Stimulated activated CD4-positive, alpha-beta T cell treated with anti-CD3 and anti-CD28 coated beads, Interleukin-1b, Interleukin-23, amount 100 ng/mL, for 1 hour (primary cell): ENCODE measurements at places on chromosomes 6 and 20.

GRCh38 chr6:118507636-118508035 lies 40.5 kb upstream of the PLN start:
- no peak for DNase-seq

- DNase-seq: no peak
Observed at GRCh38 chr20:33875055-33875454, 63.9 kb downstream of the CHMP4B start.

- no peak for DNase-seq
Observed at GRCh38 chr20:50980071-50980681, 21.6 kb downstream of the MOCS3 start.

GRCh38 chr6:15871276-15871675 lies 208.4 kb upstream of the DTNBP1 start:
- DNase-seq: no peak

DNA sequence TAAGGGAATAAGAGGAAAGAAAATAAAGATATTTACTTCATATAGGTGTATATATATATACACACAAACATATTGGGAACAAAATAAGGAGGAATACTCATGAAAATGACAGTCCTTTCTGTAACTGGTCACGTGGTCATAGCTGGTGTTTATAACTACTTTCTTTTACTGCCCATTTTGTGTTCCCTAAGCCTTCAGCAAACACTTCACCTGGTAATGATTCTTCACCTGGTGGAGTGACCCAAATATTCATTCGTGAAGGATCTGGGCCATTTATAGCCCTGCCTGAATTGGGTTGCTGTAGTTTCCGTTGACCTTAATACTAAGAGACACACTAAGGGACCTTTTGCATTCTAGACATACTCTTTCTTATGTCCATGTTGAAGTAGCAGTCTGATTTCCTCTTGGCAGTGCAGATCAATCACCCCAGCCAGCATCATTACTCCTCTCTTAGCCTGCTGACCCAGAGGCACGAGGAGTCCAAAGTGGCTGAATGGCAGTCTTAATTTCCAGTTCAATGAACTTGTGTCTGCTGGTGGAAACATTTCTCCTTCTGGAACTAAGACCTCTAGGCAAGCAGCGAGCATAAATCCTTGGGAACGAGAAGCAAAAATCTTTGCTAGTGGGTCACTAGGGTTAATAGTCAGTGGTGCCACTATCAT lies 39.9 kb upstream of the IYD start:
- no peak for DNase-seq

DNA sequence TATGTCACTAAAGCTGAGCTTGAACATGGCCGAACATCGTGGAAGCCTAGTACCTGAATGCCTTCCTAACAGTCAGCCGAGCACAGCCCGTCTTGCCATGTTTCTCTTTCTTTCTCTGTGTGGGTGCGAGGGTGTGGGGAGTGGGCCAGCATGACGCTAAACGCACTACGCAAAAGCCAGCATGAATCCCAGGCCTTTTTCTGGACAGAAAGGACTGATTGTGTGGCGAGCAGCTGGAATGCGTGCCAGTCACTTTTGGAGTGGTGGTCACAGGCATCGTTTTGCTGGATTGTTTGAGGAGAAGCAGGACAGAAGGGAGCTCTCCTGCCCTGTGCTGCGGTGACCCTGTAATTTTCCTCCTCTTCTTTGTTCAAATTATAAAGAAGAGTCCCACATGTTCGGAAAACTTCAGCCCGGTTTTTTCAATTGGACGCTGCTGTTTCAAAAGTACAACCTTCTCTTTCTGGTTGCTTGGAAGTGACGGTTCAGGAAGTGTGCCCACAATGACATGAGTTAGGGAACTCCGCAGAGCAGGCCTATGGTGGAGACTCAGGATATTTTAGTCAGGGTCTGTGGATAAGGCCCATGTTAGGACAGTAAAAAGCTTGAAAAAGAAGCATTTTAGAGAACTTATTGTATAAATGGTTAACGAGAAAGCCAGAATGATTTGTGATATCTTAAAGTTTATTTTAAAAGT lies 54.3 kb downstream of the PDE7B start:
- DNase-seq: no peak

DNA sequence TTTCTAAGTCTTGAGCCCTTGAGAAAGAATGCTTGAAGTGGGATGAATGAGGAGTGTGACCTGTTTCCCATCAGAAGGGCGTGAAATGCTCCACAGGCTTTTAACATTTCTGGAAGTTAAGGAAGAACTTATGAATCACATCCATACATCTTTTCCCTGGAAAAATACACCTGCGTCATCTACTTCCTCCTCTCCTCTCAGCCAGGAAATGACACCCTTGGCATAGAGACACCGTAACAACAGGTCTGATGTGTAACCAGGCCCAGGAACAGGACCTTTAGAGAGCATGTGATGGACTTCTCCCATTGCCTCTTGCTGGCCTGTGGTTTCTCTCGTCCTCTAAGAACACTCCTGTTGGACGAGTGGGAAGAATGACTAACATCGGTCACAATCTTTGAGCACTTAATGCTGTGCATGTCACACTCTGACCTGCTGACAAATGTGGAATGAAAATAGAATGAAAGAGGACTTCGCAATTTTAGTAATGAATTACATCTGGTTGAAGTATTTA lies 28.5 kb upstream of the CITED2 start:
- DNase-seq: no peak

- DNase-seq: no peak
Observed at GRCh38 chr20:58774214-58774613, 76.5 kb downstream of the GNAS-AS1 start.

DNA sequence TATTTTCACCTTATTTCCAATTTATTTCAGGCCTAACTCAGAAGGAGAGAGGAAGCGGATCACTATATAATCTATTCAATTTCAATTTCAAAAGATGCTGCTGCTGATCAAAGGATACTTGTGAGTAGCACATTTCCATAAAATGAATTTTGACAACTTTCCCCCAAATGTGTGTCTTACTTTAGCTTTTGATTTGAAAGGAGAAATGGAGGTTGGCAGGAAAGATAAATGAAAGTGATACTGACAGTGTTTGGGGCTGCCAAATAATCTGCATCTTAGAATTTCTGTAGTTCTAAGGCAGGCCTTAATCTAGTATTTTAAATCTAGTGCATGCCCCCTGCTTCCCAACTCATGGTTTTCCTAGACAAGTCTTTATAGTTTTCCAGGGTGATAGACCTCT lies 535.4 kb downstream of the DOK5 start:
- DNase-seq: no peak

DNA sequence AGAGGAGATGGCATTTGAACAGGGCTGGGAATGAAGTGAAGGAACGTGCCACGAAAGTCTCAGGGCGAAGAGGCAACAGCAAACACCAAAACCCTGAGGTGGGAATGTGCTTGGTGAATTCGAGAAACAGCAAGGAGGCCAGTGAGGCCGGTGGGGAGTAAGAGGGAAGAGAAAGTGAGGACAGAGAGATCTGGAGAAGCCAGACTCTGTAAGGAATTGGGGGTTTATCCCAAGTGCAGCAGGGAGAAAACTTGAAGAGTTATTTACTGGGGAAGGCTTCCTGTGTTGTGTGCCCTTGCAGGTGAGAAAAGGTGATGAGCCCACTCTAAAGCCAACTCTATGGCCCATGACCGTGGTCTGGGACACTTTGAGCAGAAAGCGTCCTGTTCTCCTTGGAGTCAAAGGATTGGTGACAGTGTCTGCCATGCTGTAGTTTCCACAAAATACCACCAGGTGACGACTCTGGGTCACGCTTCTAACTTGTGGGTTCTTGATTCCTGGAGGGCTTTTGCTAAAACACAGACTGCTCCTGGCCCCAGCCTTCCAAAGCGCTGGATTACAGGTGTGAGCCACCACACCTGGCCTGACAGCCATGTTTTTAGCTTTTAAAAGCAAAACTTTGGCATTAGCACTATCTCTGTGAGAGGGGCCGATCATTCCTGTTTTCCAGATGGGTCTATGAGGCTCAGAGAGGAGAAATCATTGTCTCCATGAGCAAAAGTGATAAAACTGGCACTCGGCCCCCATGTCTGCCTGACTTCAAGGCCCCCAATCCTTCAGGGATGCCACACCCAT lies 18.0 kb upstream of the CSNK2A1 start:
- no peak for DNase-seq

- DNase-seq: no peak
Observed at GRCh38 chr6:33987531-33988021, 158.3 kb downstream of the GRM4 start.

- no peak for DNase-seq
Observed at GRCh38 chr6:116389357-116389756, 18.6 kb downstream of the DSE start.

- no peak for DNase-seq
Observed at GRCh38 chr20:32437391-32438074, 79.4 kb downstream of the ASXL1 start.

- DNase-seq: no peak
Observed at GRCh38 chr20:19840111-19840710, 82.2 kb downstream of the RIN2 start.

GRCh38 chr6:93293460-93293859 lies 125.9 kb downstream of the EPHA7 start:
- no peak for DNase-seq
